GM04503 (cell line): ENCODE measurements at places on chromosomes 12 and 14.

DNA sequence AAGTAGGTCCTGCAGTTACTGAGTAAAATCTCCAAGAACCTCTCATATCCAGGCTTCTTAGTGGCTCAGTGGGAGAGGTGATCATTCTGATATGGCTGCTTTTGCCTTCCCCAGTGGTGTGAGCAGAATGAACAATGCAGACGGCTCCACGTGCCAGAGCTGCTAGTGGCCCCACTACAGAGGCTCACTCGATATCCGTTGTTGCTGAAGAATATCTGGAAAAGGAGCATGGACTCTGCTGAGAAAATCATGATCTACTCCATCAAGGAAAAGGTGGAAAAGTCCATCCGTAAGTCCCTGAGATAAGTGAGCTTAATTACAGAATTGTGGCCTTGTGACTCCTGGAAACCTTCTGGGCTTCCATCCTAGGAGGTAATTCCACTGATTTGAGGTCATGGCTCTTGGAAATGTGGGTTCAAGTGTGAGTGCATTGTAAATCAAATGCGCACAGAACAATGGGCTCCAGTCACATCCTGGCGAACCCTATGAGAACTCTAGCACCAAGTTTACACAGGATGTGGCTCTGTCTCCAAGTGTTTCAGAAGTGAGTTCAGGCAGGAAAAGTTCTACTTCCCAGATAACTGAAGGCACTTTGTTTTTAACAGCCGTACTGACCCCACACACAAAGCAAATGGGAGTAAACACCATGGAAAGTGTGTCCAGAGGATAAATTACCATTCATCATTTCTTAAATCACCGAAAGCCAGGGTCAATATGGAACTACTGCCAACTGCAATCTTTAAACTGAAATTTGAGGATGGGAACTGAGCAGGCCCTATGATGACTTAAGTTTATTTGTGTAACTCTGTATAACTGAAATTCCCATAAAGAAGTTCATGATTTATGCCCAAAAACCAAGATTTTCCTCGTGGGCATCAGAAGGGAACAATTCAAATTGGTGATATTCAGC is 51.4 kb downstream of the PLEKHG7 start:
- DNase-seq, result no peak

- no peak for DNase-seq
Measured at GRCh38 chr14:29815016-29815674, 112.5 kb downstream of the PRKD1 start.

GRCh38 chr14:103803661-103804060 is 43.7 kb downstream of the PPP1R13B start:
- no peak for DNase-seq

- DNase-seq, result no peak
Measured at GRCh38 chr14:54348001-54348611, 48.7 kb upstream of the CDKN3 start.

DNA sequence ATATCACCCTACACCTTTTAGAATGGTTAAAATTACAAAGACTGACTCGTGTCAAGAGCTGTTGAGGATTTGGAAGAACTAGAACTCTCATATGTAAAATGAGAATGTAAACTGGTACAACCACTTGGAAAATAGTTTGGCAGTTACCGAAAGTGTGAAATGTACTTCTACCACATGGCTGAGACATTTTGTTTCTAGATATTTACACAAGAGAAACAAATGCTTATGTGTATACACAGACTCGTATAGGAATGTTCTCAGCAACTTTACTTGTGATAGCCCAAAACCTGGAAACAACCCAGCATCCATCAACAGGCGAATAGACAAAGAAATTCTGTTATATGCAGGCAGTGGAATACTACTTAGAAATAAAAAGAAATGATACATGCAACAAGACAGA is 103.0 kb downstream of the BRMS1L start:
- no peak for DNase-seq

GRCh38 chr14:43901911-43902673 is 605.0 kb downstream of the FSCB start:
- no peak for DNase-seq

GRCh38 chr12:71166280-71166679 is 8.5 kb upstream of the TSPAN8 start:
- no peak for DNase-seq

DNA sequence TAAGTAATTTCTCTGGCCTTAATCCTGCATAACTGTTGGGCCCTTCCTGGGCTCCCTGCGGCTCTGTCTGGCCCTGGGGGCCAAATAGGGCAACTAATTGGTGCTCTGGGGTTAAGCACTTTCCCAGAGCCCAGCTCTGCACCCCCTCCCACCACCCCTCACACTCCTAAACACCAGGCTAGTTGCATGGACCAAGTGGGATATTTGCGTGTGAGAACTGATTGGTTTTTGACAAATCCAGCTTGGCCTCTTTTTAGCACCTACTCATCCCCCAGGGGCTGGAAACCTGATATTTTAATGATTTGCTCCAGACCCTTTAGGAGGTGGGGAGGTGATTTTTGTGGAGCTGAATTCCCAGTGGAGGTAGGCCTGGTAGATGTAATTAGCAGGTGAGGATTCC is 91.9 kb downstream of the DICER1 start:
- no peak for DNase-seq

- no peak for DNase-seq
Measured at GRCh38 chr12:112939761-112940381, 1.6 kb downstream of the OAS3 start.

DNA sequence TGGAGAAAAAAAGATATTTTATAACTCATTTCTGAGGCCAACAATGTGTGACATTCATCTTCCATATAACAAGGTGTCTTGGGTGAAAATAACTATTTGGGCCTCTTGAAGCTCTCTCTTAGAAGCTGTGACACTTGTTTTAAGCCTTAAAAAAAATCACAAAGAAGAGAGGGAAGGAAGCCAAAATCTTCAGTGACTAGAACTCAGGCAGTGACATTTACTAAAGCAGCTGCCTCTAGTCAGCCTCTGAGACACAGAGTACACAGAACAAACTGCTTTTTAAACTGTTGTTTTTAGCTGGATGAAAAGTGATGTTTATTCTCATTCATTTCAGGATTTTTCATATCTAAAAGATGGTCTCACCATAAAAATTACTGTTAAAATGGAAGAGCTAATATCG is 793.6 kb downstream of the GALC start:
- DNase-seq, result no peak

DNA sequence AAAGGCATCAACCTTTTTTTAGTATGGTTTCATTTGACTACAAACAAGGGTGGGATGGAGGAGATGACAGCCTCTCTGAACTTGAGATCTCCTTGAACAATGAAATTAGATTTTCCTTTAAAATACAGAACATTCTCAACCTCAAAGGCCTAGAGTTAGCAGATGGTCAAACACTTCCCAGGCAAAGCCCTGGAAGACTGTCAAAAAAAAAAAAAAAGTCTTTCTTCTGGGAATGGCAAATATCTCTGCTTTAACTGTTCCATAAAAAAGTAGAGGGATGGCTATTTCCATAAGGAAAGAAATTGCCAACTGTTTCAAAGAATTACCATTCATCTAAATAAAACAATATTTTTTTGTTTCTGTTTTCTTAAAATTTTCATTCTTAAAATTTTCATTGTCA is 870.8 kb downstream of the GALC start:
- no peak for DNase-seq

GRCh38 chr12:106917503-106917902 is 38.2 kb upstream of the TMEM263 start:
- DNase-seq, result no peak

GRCh38 chr14:92633724-92634123 is 114.7 kb downstream of the LGMN start:
- no peak for DNase-seq

- DNase-seq, result no peak
Measured at GRCh38 chr12:74791365-74791764, 253.7 kb downstream of the ATXN7L3B start.

GRCh38 chr14:99941211-99941610 is 124.0 kb upstream of the EVL start:
- DNase-seq, result no peak

DNA sequence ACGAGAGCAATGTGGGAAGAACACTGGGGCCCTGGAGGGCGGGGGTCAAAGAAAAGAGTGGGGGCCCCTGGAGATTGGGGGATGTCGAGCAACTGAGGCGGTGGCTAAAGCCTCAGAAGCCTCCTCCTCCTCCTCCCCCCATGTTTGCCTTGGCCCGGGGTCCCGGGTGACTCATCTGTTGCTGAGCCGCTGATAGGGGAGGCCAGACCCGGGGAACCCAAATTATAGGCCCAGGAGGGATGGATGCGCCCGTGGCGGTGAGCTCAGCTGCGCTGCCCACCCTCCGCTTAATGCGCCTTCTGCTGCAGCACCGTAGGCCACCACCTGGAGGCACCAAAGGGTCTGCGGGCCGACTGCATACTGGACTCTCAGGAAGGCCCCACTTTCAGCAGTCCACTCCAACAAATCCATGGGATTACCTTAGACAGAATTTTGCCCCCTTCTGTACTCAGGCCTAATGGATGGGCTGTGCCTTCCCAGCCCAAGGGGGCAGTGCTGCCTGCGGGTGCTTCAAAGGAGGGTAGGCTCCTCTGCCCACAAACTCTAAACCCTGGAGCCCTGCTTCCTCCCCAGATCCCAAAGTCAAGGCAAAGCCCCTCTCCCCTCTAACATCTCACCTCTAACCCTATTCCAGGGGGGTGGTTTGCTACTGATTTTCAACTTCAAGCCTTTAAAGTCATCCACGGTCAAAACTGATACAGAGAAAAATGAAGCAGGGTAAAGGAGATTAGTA is 2.6 kb upstream of the WNT10B start:
- no peak for DNase-seq

DNA sequence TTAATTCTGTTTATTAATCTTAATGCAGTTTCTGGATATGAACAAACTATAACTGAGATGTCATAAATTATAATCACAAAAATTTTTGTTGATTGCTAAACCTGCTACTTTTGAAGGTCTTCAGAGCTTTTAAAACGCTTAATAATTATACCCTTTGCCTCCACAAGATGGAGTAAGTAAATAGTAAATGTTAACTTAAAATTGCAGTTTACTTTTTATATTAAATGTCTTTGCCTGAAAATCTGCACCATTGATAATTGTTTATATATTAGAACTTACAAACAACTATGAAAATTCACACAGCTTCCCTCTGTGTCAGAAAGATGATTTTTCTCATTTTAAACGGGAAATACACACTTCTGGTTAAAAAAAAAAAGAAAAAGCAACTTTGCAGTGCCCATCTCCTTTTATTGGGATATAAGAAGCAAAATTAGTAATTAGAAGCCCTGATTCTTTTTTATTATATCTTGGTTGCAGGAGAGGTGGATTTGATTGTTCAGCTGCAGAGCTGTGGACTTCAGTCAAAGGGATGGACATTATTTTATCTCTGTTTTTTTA is 35.6 kb downstream of the SCFD1 start:
- DNase-seq, result no peak

- DNase-seq, result no peak
Measured at GRCh38 chr12:54047964-54048303, 5.7 kb upstream of the HOXC4 start.

- DNase-seq, result no peak
Measured at GRCh38 chr14:32635061-32635719, 303.5 kb upstream of the NPAS3 start.

- no peak for DNase-seq
Measured at GRCh38 chr12:107917912-107918800, 143.7 kb downstream of the ASCL4 start.

- DNase-seq, result peak; percentile 67
Measured at GRCh38 chr12:121036810-121037326, 2.2 kb downstream of the OASL start.
